ENCODE measurements at places on chromosomes 1 and 21.

GRCh38 chr1:84836145-84836544 lies 56.9 kb downstream of the LPAR3 start:
- no peak for DNase-seq

DNA sequence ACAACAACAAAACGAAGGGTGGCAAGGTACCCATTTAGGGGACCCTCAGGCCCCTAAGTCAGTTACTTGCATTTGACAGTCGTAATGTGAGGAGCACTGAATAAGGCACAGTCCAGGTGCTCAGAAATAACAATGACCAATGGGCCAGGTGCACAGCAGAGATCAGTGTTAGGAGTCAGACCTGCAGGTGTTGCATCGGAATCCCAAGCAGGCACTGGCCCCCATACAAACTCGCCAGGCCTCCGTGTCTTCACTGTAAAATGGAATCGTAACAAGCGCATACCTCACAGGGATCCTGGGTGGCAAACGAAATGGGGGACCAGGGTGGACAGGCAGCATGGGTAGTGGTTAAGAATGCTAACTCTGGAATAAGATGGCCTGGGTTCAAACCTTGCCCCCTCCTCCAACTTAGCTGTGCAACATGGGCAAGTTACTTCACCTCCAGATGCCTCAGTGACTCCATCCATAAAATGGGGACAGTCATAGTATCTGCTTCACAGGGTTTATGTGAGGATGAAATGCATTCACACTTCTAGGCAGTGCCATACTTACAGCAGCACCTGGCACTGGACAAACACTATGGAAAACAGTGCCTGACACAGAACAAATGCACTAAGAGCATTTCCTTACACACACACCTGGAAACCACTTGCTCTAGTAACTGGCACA lies 20.2 kb downstream of the RCAN1 start:
- DNase-seq = no peak

DNA sequence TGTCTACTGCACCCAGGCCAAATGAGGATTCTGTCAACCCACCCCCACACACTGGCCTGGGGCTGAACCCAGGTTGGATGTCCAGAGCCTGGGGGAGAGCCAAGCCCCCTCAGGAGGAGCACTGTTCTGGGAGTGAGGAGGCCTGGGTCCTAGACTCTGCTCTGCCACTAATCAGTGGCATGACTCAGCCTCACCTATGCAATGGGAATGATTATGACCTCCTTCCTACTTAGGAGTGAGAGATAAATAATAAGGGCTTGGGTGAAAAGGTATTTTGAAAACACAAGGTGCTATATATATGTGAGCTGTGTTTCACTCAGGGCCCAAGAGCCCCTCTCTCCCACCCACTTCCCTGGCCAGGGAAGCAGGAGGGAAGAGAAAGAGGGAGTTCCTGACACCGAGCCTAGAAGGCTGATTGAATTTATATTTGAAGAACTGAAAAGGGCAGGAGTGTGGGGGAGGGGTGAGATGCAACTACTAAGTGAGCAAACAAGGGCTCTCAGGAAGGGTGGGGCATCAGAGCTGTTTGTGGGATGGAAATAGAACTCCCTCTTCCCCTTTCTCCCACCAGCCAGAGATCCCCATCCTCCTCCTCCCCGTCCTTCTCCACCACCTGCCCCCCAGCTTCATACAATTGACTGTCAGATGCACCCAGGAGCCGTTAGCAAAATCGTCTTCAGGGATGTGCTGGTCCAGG lies 8.2 kb downstream of the IGSF9 start:
- DNase-seq = no peak

DNA sequence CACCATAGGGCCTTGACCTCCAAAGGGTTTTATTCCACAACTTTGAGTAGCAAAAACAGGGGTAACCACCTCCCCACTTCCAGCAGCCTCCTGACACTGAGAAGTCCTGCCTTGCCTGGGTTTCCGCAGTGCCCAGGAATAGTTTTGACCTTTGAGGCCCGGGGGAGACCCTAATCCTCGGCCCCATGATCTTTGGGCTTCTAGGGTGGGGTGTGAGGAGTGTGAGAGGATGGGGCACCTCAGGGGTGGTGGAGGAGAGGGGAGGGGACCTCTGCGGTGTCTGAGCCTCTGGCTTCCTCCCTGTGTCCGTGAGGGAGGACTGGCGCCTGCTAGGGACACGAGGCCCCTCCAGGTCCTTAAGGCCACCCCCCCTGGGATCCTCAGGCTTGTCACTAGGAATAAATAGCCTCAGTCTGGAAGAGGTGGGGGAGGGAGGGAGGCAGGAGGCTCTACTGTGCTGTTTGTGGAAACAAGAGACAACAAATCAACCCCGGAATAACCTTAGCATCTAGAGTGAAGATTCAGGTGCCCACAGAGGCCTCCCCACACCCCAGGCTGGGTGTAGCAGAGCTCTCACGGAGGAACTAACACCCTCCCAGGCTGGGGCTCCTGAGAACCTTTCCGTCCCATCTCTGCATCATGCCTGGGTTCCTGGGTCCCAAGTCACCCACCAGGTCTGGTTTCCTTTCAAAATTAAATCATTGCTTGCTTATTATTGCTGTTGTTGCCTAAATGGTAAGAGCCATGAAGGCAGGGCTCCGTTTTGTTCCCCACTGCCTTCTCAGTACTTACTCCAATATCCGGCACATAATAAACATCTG lies 904 bp upstream of the FHL3 start:
- no peak for DNase-seq

GRCh38 chr21:34670220-34670961 lies 1.6 kb downstream of the CLIC6 start:
- DNase-seq = no peak

DNA sequence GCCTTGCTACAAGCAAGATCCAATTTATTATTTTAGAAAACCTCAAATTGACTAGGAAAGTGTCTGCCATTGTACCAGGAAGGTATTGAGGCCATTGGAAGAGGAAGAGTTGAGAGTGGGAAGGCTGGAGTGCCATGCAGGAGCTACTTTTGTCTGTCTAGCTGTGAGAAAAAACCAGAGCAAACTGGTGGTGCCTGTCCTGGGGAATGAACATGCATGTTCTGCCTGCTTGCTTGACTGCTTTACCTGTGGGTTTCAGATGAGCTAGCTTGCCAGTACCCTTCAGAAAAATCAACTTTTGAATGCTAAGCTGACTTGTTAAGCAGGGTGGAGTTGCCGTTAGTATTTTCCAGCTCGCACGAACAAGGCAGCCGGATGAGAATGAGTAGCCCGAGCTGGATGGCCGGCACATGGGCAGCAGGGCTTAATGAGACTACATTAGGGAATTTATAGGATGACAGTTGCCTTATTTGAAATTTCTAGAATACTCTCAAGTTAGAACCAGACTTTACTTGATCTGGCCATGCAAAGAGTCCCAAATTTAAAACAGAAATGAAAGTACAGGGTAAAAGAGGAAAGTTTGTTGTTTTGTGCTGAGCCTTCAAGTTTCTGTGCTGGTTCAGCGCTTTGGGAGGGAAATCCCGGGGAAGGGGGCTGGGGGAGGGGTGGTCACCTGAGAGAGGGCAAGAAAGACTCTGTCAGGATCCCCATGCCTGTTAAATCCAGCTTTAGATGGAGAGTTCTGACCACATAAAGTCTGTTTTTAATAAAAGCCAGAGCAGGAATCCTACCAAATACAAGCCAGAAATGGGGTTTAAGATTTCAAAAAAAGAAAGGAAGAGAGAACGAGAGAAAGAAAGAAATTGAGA lies 29.6 kb upstream of the C1orf105 start:
- DNase-seq = no peak

- DNase-seq = no peak
These were observed 25.2 kb upstream of the KIF26B start for GRCh38 chr1:245129319-245130240.

DNA sequence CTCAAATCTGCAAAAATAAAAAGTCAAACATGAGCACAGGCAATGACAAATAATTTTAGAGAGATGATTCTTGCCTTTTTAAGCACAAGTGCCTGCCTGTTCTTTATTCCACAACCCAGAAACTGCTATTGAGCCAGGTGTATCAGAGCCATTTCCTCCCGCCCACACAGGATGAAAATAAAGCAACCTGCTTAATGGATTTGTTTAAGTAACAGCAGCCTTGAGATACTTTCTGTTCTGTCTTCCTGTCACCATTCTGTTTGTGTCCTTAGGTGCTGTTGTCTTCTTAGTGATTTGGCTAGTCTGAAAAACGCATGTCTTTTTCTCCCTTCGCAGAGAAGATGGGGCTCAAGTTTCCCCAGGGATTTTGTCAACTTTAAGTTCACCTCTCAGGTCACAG lies 11.4 kb downstream of the RPE65 start:
- DNase-seq = no peak

DNA sequence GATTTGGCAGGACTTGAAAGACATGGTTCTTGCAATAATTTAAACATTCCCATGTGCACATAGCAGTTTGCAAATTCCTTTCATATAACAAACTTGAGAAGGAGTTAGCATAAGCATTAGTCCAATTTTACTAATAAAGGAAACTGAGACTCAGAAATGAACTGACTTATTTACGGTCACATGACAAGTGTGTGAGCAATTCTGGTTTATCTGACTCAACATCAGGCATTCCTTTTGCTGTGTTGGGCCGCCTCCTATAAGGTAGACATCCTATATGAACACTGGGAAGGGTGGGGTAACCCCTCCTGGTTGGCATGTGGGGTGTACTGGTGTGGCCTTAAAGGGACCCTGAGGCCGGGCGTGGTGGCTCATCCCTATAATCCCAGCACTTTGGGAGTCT lies 8.5 kb upstream of the CPT2 start:
- no peak for DNase-seq

DNA sequence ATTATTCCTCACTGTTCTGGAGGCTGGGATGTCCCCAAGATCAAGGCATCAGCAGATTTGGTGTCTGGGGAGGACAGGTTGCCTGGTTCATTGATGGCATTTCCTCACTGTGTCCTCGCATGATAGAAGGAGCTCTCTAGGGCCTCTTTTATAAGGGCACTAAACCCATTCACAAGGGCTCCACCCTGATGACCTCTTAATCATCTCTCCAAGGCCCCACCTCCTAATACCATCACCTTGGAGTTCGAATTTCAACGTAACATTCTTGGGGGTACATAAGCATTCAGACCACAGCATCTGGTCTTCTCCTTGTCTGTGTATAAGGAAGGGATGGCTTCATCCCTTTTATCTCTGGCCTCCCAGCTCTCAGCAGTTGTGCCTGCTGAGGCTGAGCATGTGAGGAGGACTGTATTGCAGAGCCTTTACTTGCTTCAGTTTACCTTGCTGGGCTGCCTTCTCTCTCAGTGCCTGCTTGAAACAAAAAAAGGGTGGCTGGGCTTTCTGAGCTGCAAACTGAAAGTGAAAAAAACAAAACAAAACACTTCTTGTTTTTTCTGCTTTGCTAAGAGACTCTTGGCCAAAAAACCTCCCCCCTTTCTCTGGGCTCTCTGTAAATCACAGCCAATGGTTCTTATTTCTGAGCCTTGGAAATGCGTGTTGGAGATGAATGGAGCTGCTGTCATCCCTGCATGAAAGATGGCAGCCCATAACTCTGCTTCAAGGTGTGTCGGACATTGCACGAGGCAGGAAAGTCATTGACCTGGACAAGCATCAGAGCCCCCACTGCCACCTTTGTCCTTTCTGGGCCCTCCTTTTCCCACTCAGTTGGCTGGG lies 75.8 kb downstream of the RHOU start:
- no peak for DNase-seq

DNA sequence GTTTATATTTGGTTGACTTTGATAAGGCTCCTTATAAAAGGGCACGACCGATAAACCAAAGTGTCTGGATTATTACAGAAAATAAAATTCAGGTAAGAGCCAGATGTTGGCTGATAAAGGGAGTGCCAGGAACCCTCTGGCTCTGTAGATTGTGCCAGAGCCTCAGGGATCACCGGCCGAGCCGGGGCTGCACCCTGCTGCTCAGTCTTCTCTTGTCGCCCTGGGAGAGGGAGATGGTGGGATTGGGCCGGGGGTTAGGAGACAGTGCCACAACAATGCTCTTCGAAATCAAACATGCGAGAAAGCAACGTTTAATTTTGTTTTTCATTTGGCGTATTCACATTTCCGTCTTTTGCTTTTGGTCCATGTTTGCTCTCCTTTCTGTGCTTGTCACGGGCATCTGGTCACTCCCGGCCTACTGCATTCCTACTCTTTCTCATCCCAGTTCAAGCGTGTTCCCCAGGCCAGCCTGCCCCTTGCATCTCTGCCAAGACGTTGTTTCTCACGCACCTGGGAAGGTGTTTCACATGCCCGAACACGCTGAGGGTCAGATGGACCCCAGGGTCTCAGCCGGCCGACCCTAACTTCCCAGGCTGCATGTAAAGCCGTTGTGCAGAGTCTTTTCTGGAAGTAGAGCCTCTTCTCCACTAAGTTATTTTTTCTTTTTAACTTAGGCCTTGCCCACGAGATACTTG lies 18.8 kb upstream of the C2CD2 start:
- no peak for DNase-seq

GRCh38 chr1:229370601-229371021 lies 27.8 kb upstream of the CCSAP start:
- no peak for DNase-seq

Data from activated T-helper 1 cell treated with anti-CD3 and anti-CD28 coated beads, Interleukin-2, amount 50 U/mL, for 16 hours (primary cell).